Fibroblast of lung (primary cell): ENCODE measurements at places on chromosomes 3 and 15.
A peak's percentile ranks its signal among the peaks of the same experiment; 100 is the strongest.

DNA sequence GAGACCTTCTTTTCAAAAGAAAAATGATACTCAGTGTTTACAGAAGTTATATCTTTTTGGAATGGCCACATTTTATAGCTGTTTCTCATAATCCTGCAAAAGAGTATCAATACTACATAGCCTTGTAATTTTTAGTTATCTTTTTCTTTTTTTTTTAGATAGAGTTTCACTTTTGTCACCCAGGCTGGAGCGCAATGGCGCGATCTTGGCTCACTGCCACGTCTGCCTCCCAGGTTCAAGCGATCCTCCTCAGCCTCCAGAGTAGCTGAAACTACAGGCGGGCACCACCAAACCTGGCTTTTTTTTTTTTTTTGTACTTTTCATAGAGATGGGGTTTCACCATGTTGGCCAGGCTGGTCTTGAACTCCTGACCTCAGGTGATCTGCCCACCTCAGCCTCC is 53.6 kb downstream of the ANKRD28 start:
- DNase-seq = no peak

- peak; percentile 80 for DNase-seq
These were observed 24.3 kb downstream of the PDZRN3 start for GRCh38 chr3:73600293-73600938.

- DNase-seq = peak; percentile 8
These were observed 3.8 kb upstream of the ACAD9 start for GRCh38 chr3:128875556-128876120.

GRCh38 chr3:118890206-118890605 is 144.4 kb downstream of the IGSF11 start:
- DNase-seq = no peak

- peak; percentile 11 for DNase-seq
These were observed 196.4 kb upstream of the NANOGP8 start for GRCh38 chr15:35281515-35281914.

GRCh38 chr3:128313071-128313725 is 153.5 kb downstream of the DNAJB8 start:
- DNase-seq = no peak

DNA sequence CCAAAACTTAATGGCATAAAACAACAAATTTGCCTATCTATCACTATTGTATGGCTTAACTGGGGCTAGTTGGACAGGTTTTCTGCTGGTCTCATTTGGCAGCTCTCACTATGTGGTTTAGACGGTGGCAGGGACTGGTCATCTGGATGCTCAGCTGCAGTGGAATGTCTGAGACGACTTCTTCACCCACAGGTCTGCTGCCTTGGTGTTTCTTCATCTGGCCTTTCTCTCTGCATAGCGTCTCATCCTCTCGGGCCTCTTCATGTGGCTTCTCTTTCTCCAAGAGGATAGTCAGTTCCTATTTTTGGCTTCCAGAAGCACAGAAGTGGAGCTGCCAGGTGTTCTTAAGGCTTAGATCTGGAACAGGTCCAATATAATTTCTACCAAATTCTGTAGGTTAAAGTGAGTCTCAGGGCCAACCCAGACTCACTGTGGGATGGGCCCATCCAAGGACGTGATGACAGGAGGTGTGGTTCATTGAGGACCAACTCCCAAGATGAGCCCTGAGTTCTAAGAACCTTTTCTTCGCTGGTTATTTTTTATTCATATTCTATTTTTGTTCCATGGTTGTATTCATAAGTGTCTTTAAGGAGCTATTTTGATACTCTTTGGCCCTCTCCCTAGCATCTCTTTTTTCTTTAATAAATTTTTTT is 18.6 kb downstream of the UBE2Q2 start:
- no peak for DNase-seq

- DNase-seq = peak; percentile 24
These were observed 52.3 kb upstream of the CHRNA7 start for GRCh38 chr15:31977812-31978661.

GRCh38 chr3:39147711-39148434 is 5.5 kb downstream of the CSRNP1 start:
- peak; percentile 42 for DNase-seq

DNA sequence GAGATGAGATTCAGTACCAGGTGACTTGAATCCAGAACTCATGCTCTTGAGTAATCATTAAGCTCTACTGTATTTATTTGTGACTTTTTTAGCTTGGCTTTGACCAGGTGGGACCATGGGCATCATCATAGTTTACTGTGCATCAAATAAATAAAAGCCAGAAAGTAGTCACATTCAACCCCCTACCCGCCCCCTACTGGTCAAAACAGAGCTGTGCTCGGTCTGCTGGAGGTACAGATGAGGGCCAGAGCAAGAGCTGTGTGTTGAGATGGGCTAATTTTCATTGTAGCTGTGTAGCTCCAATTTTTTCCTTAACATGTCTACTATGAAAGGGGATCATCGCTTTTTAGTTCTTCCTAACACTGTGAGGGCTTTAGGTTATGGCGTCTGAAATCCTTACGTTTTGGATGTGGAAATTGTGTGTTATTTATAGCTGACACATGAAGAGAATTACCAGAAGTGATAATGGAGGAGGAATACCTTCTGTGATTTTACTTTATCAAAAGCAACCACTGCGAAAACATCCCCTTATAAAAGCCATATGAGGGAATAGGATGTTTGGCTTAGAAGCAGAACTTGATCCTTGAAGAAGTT is 375.1 kb downstream of the PTPRG start:
- DNase-seq = no peak

DNA sequence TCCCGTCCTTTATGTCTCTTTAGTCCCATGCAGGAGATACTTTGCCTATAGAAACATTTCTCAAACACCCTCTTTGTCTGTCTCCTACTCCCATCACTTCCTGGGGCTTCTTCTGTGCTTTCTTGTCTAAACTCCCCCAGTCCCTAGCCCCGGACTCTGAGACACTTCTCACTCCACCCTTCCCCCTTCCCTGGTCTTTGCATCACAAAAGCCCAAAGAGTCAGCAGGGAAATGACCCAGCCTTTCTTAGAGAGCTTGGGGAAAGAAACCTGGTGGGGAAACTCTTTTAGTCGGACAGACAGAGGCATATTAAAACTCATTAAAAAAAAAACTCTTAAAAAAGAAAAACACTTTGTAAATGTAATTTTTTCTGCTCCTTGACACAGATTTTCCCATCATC is 211.2 kb downstream of the TJP1 start:
- DNase-seq = no peak

- DNase-seq = peak; percentile 91
These were observed 10.6 kb downstream of the LRIG1 start for GRCh38 chr3:66490214-66490613.

GRCh38 chr3:144548346-144548745 is 576.7 kb downstream of the DIPK2A start:
- peak; percentile 5 for DNase-seq

- no peak for DNase-seq
These were observed 11.8 kb upstream of the SEC13 start for GRCh38 chr3:10332481-10333348.

GRCh38 chr15:76987896-76988860 is 6.7 kb upstream of the PSTPIP1 start:
- DNase-seq = no peak

- DNase-seq = peak; percentile 77
These were observed 1.1 kb upstream of the ALCAM start for GRCh38 chr3:105365391-105366325.

DNA sequence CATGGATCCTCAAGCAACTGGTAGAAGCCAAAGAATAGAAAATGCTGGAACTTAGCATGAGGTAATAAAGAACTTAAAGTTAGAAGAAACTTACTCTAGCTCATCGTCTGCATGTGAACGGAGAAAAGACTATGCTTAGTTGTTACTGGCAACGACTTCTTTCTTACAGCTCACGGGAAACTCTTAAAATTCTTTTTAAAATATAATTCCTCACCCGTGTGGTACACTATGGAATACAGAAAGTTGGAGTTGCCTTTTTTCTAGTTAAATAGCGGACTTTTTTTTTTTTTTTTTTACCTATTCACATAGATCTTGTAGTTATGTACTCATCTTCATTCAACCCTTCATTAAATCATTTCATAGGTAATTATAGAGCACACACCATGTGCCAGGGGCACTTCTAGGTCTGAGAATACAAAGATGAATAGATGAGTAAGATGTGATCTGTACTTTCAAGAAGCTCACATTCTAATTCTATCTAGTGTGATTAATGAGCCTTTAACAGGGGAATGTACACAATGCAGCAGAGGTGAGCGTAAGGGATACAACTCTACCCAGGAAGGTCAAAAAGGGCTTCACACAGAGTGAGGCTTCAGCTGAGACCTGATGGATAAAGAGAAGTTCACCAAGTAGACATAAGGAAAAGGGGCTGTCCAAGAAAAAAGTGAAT is 18.4 kb upstream of the KCNMB2 start:
- no peak for DNase-seq

DNA sequence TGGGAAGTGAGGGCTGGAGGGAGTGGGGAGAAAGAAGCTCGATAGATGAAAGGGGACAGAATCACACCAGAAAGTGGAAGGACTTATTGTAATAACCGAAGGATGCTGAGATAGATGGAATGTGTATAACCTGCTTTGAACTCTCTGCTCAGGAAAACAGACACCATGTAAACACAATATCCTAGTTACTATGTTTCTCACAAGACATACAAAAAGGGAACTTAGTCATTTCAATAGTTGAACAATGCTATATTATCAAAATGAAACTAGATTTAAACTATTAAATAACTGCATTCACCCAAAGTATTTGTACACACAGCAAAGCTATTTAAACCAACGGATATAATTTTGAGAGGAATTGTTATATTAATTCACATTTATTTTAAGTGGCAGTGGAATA is 108.3 kb upstream of the GADL1 start:
- no peak for DNase-seq

DNA sequence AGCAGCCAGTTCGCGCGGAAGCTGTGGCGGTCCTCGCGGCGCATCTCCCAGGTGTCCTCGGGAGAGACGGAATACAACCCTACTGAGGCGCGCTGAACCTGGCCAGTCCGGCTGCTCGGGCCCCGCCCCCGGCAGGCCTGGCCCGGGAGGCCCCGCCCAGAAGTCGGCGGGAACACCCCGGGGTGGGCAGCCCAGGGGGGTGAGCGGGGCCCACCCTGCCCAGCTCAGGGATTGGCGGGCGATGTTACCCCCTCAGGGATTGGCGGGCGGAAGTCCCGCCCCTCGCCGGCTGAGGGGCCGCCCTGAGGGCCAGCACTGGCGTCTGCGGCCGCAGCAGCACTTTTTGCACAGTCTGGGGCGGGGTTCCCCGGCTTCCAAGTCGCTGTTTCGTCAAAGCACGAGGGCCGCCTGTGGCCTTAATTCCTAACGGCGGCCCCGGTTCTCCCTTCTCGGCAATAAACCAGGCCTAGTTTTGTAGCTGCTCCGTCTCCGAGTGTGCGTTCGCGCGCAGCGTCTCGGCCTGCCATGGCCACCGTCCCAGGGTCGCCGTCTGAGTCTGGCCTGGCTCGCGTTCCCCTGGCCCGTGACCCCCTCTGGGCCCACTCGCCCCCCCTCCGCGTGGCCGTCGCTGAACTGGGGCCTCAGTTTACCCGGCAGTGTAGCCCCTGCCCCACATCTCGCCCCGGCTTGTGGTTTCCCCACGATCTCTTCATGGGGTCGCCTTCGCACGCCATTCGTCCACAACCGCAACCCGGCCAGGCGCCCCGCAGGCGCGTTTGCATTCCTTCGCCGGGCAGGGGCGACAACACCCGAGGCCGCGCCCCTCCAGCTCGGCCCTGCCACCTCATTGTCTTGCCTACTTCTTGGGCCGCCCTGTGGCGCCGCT is 30.0 kb downstream of the NBEAL2 start:
- peak; percentile 94 for DNase-seq

DNA sequence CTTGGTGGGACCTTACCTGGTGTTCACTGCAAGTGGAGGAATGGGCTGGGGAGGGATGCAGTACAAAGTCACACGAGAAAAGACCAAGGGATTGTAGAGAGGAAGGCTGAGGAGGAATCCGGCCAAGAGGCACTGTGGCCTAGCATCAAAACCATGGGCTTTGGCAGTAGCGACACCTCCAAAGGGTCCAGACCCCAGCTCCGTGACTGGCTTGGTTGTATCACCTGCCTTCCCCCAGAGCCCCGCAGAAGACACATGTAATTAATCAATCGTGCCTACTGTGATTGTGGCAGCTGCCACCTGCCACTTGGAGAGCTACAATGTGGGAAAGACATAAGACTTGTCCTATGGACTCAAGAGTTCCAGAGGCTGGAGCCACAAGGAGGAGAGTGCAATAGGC is 54.7 kb downstream of the ST8SIA2 start:
- no peak for DNase-seq

- DNase-seq = no peak
These were observed 457.8 kb upstream of the ZNF717 start for GRCh38 chr3:76242886-76243753.

GRCh38 chr3:36210840-36211651 is 169.3 kb upstream of the STAC start:
- DNase-seq = no peak

DNA sequence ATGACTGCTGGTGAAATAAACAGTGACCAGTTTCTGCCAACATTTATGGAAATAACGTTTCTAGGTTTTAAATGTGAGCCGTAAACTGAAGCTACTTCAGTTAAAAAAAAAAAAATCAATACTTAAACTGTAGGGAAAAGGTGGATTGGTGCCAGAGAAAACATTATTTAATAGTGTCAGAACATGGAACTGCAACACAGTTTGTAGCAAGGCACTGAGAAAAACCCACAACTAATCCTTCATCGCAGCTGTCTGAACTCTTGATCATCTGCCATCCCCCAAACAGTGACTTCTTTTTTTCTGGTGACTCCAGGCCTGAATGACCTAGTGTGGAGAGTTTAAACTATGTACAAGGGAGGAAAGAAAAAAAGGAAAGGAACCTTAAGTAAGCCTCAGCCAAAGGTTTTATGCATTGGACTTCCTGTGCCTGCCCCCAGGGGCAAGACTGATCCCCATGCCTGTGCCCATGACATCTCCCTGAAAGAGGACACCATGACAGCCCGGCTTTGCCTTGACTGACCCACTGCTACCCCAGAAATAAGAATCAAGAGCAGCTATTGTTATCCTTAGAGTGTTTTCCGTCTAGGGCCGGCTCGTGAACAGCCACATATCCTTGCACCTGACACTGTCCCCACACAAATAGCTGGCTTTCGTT is 33.1 kb downstream of the CRTAP start:
- DNase-seq = peak; percentile 81

- no peak for DNase-seq
These were observed 287.7 kb upstream of the NR2F2 start for GRCh38 chr15:96042734-96043224.
